ENCODE measurements at places on chromosomes 13 and 19. TPM values are rescaled to one million over a fixed set of nuclear protein-coding genes. Genes with fewer than 3 reads are reported as not detected.

DNA sequence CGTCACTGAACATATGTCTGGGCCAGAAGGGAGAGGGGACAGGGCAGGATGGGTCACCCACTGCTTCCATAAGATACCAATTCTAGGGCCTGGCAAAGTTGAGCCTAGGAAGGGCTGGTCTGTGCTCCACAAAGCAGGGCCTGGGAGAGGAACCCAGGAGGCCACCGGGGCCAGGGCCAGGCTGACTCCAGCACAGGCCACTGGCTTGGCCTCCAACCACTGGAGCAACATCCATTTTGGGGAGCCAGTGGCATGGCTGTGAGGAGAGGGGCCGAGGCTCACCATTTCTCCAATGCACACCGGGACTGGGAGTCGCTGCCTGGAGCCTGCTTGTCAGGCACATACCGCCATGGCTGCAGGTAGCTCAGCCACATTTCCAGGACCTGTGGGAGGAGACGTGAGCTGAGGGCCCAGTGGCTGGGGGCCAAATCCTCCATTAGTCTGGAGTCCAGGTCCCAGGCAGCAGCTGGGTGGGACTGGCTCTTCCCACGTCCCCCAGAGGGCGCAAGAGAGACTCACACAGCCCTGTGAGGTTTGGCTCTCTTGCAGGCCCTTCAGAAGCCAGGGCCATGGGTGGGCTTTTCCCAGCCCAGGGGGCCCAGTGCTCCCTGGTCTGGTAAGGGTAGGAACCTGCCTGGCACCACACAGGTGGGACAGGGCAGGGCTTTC is 27.7 kb downstream of the TUBA3C start:
- no peak for DNase-seq
- no peaks in the 10 kb centered on the region for H3K4me1 ChIP-seq
- H3K4me3 ChIP-seq: no peak overlapping the region

DNA sequence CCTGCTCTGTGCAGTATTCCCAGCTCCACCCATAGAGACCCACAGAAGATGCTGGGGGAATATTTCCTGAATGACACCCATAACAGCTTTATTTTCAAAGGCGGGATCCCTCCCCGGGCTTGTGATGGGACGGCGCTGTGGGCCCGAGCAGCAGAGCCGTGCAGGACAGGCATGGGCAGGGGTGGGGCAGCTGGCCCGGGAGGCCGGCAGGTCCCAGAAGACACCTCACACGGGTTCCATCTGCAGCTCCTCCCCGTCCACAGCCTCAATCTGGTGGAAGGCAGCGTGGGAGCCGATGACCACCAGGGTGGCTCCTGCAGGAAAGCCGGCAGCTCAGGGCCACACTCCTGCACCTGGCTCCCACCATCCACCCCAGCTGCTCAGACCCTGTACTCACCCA is 2.5 kb downstream of the RABAC1 start:
- DNase-seq: no peak
- peaks cover 24% of the 10 kb centered on the region for H3K36me3 ChIP-seq
- H3K4me3 ChIP-seq: no peak overlapping the region

DNA sequence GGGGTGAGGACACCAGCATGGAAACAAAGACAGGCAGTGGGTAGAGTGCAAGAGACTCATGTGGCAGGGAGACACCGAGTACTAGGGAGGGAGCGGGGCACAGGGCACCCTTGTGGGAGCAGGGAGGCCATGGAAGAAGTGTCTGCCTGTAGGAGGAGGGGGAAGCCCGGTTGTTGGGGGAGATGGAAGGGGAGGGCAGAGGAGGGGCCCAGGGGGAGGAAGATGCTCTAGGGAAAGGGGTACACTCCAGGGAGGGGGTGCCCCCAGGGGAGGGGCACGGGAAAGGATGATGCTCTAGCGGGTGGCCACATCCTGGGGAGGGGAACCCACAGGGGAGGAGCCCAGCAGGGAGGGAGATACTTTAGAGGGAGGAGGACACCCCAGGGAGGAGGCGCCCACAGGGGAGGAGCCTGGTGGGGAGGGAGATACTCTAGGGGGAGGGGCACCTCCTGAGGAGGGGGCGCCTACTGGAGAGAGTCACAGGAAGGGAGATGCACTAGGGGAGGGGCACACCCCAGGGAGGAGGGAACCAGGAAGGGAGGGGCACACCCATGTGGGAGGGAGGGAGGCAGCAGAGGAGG is 24.9 kb downstream of the CPAMD8 start:
- no peaks in the 10 kb centered on the region for H3K36me3 ChIP-seq
- no peak overlapping the region for H3K27ac ChIP-seq
- H3K4me1 ChIP-seq: no peaks in the 10 kb centered on the region
- H3K4me3 ChIP-seq: no peak overlapping the region
- no peak for DNase-seq
- peaks cover 21% of the 10 kb centered on the region for H3K27me3 ChIP-seq

PDX1 gene
- 1.2 TPM for total RNA-seq

DNA sequence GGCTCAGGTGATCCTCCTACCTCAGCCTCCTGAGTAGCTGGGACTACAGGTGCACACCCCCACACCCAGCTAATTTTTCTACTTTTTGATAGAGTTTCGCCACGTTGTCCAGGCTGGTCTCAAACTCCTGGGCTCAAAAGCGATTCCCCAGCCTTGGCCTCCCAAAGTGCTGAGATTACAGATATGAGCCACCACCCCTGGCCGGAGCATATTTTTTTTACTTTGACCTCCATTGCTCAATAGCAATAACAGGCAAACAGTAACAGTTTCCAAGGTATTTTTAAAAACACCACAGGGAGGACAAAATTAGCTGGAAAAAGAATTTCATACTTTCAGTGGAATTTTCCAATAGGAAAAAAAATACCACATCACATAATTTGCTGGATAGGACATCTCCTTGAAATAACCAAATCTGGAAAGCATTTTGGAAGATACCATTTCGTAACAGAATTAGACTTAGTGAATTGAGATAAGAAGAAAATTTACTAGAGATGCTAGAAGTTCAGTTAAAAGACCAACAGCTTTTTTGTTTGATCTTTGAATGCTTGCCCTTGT is 5.2 kb downstream of the DUXA start:
- peaks cover 4% of the 10 kb centered on the region for H3K36me3 ChIP-seq
- no peak overlapping the region for H3K4me3 ChIP-seq
- DNase-seq: no peak
- no peaks in the 10 kb centered on the region for H3K27me3 ChIP-seq
- no peak overlapping the region for H3K27ac ChIP-seq
- no peaks in the 10 kb centered on the region for H3K4me1 ChIP-seq

- no peaks in the 10 kb centered on the region for H3K36me3 ChIP-seq
- H3K4me1 ChIP-seq: peaks cover 15% of the 10 kb centered on the region
- no peak overlapping the region for H3K27ac ChIP-seq
- H3K4me3 ChIP-seq: no peak overlapping the region
- no peaks in the 10 kb centered on the region for H3K27me3 ChIP-seq
Measured at GRCh38 chr13:37618554-37618953, 20.0 kb upstream of the POSTN start.

CYP4F11 gene
- total RNA-seq: 2.6 TPM

GRCh38 chr13:96783057-96783456 is 211.2 kb downstream of the OXGR1 start:
- peaks cover 7% of the 10 kb centered on the region for H3K4me1 ChIP-seq
- DNase-seq: no peak
- H3K4me3 ChIP-seq: no peak overlapping the region
- no peak overlapping the region for H3K27ac ChIP-seq

GRCh38 chr13:112710855-112711527 is 21.2 kb downstream of the ATP11A start:
- peaks cover 9% of the 10 kb centered on the region for H3K4me1 ChIP-seq
- no peak overlapping the region for H3K27ac ChIP-seq
- DNase-seq: no peak
- no peaks in the 10 kb centered on the region for H3K27me3 ChIP-seq

TMEM238 gene
- total RNA-seq: 49.4 TPM

DNA sequence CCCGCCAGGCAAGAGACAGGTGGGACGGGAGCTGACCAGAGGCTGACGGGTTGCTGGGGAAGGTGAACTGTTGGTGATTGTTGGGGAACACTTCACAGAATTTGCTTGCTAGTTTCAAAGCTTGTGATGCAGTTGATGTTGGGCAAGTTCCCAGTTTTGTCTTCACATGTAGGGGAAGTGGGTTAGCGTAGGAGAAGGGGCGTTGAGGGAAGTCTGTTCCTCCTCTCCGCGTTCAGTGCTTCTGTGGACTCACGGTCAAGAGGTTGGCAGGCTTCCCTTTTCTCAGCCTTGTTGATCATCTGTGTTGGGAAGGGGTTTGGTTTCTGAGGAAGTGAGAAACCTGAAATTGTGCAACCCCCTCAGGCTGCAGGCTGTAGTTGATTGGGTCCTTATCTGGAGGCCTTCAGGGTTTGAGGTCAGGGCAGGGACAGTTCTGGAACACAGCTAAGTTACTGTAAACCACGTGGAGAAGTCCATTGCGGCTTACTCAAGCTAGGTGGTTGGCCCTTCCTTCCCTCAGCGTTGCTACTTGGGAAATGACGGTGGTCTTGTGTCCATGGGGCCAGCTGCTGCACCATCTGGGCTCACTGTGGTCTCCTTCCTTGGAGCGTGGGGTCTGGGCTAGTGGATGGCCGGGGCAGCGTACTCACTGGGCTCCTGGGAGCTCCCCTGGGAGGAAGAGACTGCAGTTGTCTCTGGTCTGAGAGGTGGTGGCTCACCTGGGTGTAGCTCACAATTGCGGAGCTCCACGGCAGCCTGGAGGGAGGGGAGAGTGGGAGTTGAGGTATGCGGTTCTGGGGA is 7.5 kb downstream of the RPS9 start:
- no peaks in the 10 kb centered on the region for H3K27me3 ChIP-seq
- DNase-seq: no peak
- H3K4me3 ChIP-seq: peak overlapping the region; percentile 31

GRCh38 chr19:1244693-1245451 is 3.3 kb downstream of the ATP5F1D start:
- H3K27me3 ChIP-seq: no peaks in the 10 kb centered on the region
- peaks cover 16% of the 10 kb centered on the region for H3K4me1 ChIP-seq
- H3K36me3 ChIP-seq: peaks cover 29% of the 10 kb centered on the region
- no peak overlapping the region for H3K27ac ChIP-seq
- H3K4me3 ChIP-seq: no peak overlapping the region
- DNase-seq: no peak

DNA sequence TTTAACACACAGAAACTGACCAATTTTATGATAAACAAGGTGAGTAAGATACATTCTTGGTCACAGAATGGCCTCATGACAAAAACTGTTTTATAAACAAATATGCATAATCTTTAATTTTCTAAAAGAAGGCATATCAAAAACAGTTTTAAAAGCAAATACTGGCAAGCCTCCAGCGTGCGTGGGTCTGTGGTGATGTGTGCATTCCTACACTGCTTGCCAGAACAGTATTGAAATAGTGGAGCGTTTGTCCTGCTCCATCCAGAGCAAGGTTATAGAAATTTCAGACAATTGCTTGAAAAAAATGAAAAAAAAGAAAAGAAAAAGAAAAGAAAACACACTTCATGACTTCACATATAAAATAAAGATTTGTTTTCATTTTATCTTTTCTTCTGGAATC is 140.9 kb downstream of the MZT1 start:
- H3K27me3 ChIP-seq: no peaks in the 10 kb centered on the region
- no peak overlapping the region for H3K4me3 ChIP-seq
- H3K36me3 ChIP-seq: no peaks in the 10 kb centered on the region
- no peaks in the 10 kb centered on the region for H3K4me1 ChIP-seq
- DNase-seq: no peak

MEIS3 gene
- total RNA-seq: 0.87 TPM

ZNF813 gene
- not detected for total RNA-seq

DNA sequence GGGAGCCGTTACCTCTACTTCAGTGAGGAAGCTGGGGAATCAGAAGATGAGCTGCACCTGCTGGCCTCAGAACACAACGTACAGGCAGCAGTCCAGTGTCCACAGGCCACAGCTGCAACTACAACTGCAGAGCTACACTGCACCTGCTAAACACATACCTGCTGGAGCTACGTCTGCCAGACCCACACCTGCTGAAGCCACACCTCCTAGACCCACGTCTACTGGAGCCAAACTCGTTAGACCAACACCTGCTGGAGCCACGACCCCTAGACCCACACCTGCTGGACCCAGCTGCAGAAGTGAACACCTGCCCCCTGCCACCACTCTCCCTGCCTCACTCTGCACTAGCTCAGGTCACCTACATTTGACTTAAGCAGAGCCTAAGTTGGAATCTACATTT is 169.9 kb downstream of the USP12 start:
- H3K27ac ChIP-seq: no peak overlapping the region
- no peak for DNase-seq
- peaks cover 52% of the 10 kb centered on the region for H3K27me3 ChIP-seq
- no peak overlapping the region for H3K4me3 ChIP-seq
- no peaks in the 10 kb centered on the region for H3K36me3 ChIP-seq

GRCh38 chr13:113551081-113552000 is 33.2 kb upstream of the TFDP1 start:
- no peak for DNase-seq
- H3K36me3 ChIP-seq: peaks cover 16% of the 10 kb centered on the region
- no peaks in the 10 kb centered on the region for H3K27me3 ChIP-seq
- no peak overlapping the region for H3K4me3 ChIP-seq
- H3K4me1 ChIP-seq: no peaks in the 10 kb centered on the region
- no peak overlapping the region for H3K27ac ChIP-seq

MYO1F gene
- total RNA-seq: not detected

DNA sequence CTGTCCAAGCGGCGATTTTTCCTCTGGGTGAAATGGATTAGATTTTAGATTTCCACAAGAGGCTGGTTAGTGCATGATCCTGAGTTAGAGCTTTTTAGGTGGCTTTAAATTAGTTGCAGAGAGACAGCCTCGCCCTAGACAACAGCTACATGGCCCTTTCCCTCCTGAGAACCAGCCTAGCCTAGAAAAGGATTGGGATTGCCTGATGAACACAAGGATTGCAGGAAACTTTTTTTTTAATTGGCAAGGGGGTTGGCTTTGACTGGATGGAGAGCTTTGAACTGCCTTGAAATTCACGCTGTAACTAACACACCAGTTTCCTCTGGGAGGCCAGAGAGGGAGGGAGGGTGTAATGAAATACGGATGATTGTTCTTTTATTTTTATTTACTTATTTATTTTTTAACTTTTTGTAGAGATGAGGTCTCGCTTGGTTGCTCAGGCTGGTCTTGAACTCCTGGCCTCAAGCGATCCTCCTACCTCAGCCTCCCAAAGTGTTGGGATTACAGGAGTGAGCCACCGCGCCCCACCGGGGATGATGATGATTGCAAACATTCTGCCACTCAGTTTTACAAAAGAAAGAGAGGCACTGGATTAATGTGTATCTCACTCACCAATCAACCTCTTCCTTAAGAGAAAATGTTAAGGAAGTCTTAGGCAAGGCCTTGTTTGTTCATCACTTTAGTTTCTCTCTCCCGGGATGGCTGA is 1.9 kb downstream of the LDLR start:
- H3K36me3 ChIP-seq: peaks cover 79% of the 10 kb centered on the region
- DNase-seq: no peak
- H3K4me1 ChIP-seq: peaks cover 4% of the 10 kb centered on the region
- peak overlapping the region; percentile 91 for H3K27ac ChIP-seq
- peak overlapping the region; percentile 84 for H3K4me3 ChIP-seq
- no peaks in the 10 kb centered on the region for H3K27me3 ChIP-seq

PCDH17 gene
- not detected for total RNA-seq
